Epithelial cell of esophagus (primary cell): ENCODE measurements at places on chromosomes 2 and 18.
A peak's percentile ranks its signal among the peaks of the same experiment; 100 is the strongest.

DNA sequence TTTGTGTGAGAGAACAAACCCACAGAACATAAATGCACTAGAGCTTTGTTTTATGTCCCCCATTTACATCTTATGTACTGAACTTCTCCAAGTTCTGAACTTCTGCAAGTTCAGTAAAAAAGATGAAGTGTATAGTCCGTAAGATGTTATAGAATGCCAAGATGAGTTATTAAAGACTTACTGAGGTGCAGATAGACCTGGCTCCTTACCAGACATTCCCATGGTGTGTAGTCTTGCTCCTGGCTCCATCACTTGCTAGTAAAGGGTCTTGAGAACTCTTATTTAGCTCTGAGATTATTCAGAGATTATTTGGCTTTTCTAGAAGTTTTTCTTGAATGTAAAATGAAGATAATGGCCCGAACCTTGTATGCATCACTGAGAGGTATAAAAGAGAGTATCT lies 16.8 kb downstream of the GULP1 start:
- DNase-seq, result no peak

- no peak for DNase-seq
Measured at GRCh38 chr18:1037776-1038175, 133.1 kb downstream of the ADCYAP1 start.

DNA sequence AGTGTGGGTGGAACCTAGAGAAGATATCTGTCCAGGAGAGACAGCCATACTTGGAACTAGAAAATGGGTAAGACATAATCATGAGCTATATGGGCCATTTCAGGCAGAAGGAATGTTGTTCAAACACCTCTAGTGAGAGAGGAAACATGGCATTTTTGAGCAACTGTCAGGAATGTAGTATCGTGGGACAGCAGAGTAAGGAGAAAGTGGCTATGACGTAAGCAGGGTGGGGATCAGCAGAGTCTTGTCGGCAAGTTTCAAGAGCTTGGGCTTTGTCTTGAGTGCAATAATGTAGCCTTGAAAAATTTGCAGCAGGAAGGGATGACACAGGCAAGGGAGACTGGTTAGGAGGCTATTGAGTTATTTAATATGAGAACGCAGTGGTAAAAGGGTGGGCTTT lies 20.4 kb downstream of the SERPINB7 start:
- peak; percentile 30 for DNase-seq

DNA sequence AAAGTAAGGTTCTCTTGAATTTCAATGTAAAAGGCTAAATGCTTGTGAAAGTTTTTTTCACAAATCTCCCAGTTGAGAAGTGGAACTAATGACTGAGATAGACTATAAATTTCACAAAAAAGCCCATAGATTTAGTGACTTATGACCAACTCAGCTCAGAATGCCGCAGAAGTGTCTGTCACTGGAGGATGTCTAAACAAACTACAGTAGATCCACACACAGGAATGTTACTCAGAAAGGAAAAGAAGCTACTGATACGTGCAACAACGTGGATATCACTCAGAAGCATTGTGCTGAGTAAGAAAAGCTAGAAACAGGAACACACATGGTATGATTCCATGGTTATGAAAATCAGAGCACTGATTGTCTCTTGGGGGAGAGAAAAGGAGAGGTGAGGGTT lies 151.9 kb downstream of the DOCK10 start:
- DNase-seq, result no peak

GRCh38 chr2:63052411-63053080 lies 1.9 kb downstream of the OTX1 start:
- DNase-seq, result no peak

DNA sequence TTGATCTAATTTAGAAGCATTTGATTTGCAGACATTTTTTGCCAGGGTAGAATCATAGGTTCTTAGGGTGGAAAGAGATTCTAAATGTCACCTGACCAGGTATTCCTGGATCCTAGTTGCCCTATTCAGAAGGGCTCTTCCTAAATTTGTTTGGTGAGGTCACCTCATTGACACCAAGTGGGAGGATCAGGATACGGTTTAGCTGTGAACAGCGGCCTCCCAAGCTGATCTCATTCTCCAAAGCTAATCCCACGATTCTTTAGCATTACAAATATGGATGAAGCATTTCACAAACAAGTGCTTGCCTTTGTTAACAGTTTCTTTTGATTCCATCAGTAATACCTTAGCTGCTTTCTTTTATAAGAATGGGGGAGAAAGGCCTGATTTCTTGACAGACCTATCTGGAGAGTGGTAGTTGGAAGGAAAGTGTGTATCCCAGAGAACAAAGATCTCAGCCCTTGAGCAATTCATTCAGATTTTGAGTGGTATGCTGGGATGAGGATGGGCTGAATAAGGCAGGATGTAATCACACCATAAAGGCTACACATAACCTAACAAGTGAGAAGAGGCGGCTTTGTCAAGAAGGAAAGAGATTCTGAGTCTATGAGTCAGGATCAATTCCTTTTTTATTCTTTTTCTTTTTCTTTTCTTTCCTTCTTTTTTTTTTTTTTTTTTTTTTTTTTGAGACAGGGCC lies 16.6 kb downstream of the KCTD1 start:
- no peak for DNase-seq

DNA sequence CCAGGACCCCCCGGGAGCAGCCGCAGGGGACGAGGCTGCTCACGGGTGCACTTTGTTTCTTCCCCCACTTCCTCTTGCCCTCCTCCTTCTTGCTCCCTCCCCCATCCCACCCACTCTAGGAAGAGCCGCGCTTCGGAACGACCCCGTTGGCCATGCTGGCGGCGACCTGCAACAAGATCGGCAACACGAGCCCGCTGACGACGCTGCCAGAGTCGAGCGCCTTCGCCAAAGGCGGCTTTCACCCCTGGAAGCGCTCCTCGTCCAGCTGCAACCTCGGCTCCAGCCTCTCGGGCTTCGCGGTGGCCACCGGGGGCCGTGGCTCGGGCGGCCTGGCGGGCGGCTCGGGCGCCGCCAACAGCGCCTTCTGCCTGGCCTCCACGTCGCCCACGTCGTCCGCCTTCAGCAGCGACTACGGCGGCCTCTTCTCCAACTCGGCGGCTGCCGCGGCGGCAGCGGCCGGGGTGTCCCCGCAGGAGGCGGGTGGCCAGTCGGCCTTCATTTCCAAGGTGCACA lies 1.3 kb downstream of the SP9 start:
- no peak for DNase-seq

DNA sequence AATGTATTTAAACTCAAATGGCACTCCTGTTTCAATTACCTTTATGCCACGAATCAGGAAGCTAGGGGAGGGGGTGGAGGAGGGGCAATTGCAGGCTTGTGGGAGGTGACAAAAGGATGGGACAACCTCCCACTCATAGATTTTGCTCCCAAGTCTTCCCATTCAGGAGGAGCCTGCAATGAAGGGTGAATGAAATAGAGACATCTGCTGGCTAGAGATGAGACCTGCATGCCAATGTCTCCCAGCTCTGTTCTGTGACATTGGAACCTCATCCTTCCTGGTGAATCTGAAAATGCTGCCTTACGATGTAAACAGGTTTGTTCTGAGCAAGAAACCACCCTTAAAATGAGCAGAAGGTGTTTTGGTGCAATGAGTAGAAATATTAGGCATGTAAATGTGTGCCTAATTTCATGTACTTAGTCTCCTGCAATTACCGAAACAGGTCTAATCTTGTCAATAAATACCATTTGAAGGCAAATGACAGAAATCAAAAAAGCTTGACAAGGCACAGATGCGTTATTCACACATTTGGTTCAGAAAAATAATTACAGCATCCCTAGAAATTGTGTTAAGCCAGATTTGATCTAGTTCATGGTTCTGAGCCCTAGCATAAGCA lies 2.7 kb upstream of the PID1 start:
- peak; percentile 82 for DNase-seq

DNA sequence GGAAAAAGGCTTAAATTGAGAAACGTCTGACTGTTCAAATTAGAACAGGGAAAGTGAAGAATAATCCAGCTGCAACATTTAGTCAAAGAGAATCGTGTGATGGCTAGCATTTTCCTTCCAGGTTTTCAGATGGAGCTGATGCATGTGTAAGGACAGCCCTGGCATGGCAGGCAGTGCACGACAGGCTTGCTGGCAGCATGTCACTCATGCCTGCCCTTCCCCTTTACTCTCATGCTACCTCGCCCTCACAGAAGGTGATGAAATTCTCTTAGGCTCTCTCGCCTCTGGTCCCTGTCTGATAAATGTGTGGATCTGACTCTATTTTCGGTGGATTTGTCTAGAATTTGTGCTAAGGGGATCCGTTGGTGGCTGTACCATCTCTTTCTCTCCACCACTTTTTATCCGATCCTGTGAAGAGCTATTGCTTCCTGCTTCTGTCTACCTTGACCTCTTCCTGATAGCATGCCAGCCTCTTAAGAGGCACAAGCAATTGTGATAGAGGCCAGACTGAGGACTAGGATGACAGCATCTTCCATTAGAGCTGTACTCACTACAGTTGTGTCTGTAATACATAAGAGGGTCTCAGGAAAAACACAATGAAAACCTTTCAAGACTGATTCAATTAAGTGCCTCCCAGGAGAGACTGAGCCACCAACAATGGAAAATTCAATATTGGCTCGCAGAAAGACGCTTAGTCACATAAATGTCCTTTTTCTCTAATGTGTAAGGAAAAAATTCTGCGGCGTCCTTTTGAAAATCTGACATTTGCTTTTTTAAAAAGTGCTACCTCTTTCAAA lies 65.6 kb upstream of the NOSTRIN start:
- peak; percentile 26 for DNase-seq

GRCh38 chr2:152790883-152791282 lies 72.5 kb downstream of the ARL6IP6 start:
- DNase-seq, result no peak

- no peak for DNase-seq
Measured at GRCh38 chr2:232809349-232810124, 33.2 kb upstream of the KCNJ13 start.

- no peak for DNase-seq
Measured at GRCh38 chr2:200122683-200123082, 167.3 kb downstream of the MAIP1 start.

DNA sequence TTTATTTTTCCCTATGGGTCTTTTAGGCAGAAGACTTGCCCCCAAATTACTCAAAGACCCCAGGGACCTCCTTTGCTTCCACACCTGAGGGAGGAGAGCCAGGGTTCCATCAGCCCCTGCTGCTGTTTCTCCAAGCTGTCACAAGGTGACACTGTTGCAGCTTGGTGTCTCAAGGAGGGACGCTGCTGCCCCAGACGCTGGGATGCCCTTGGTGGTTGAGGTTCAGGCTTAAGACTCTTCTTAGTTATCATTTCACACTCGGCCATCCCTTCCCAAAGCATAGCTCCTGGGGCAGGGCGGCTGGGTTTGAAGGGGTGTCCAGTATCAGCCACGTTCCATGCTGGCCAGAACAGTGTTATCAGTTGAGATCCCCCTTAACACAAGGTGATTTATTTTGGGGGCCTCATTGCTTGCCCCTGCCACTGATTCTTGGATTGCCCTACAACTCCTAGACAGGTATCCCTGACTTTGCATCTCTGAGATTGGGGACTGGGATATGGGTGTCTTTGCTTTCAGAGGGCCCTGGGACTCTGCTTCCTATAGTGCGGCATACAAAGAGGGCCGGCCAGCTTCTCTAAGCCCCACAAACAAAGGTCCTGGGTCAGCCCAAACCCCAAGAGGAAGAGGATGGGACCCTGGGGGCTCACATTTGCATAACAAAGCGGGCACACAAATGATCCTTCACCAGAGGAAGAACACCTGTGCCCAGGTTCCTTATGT lies 22.7 kb downstream of the GPR55 start:
- DNase-seq, result peak; percentile 72

GRCh38 chr2:15369129-15369528 lies 192.0 kb downstream of the NBAS start:
- DNase-seq, result no peak
